Gastrocnemius medialis (tissue), 4 donors: ENCODE measurements at places on chromosomes 2 and 18. TPM values are rescaled to one million over a fixed set of nuclear protein-coding genes. Genes with fewer than 3 reads are reported as not detected.

- H3K27me3 ChIP-seq = no peaks in the 10 kb centered on the region
- H3K27ac ChIP-seq = peak overlapping the region; percentile 100
- no peak overlapping the region for H3K4me3 ChIP-seq
- DNase-seq = no peak
- H3K36me3 ChIP-seq = no peaks in the 10 kb centered on the region
Observed at GRCh38 chr2:64649013-64649484, 4.7 kb downstream of the SERTAD2 start.

GRCh38 chr2:62705859-62706720 lies 577 bp downstream of the EHBP1 start:
- H3K27ac ChIP-seq = peak overlapping the region; percentile 98
- H3K4me1 ChIP-seq = peaks cover 31% of the 10 kb centered on the region
- no peaks in the 10 kb centered on the region for H3K36me3 ChIP-seq

DNA sequence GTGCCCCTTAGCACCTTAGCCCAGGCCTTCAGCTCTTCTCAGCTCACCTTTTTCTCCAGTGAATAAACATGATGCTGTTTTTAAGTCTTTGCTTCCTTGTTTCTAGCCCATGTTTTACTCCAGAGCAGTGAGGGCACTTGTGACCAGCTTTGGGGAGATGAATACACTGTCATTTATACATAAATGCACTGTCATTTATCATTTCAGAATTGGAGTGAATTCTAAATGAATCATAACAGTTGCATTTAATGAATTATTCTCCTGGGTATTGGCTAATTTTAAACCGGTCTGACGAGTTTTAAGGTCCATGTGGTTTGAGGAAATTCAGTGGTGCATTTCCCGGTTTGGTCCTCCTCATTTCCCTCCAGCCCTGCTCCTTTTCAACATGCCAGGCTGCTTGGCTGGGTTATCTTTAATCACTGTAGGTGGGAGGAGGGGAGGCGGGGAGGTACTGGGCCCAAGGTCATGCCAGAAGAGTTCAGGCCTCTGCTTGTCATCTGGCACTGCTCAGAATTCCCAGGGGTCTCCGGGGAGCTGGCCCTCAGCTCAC lies 23.9 kb downstream of the PRKCE start:
- H3K27me3 ChIP-seq = no peaks in the 10 kb centered on the region
- no peak overlapping the region for H3K4me3 ChIP-seq
- H3K27ac ChIP-seq = no peak overlapping the region
- no peak for DNase-seq
- no peaks in the 10 kb centered on the region for H3K36me3 ChIP-seq
- peaks cover 28% of the 10 kb centered on the region for H3K4me1 ChIP-seq

DNA sequence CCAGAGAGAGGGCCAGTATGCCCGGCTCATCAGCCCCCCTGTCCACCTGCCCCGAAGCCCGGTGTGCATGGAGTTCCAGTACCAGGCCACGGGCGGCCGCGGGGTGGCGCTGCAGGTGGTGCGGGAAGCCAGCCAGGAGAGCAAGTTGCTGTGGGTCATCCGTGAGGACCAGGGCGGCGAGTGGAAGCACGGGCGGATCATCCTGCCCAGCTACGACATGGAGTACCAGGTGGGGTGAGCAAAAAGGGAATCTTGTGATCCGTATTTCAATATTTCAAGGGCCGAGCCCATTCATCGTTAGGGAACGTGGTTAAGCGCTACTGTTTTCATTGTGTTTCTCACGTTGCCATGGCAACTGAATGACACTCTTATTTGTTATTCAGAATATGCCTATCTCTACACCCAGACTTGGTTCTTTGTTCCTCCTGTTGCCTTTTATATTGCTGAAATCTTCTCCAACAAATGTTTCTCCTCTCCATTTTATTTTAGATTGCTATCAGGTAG lies 81.5 kb downstream of the NRP2 start:
- no peak overlapping the region for H3K4me3 ChIP-seq
- H3K27ac ChIP-seq = no peak overlapping the region
- peak; percentile 26 for DNase-seq
- peaks cover 11% of the 10 kb centered on the region for H3K27me3 ChIP-seq

DNA sequence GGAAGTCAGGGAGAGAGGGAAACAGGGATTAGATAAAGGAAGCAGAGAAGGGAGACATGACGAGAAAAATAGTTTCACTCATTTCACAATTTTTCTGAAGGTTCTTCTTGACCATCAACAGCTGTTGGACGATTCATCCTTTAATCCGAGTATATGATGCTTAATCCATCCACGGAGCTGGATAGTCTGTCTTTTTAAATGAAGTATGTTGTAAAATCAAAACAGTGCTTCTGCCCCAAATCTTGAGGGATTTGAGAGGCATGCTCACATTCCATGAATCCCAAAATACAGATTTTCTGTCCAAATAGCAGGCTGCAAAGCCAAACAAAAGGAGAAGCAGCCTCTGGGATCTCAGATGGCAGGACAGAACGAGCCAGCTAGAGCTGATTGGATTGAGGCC lies 47.5 kb downstream of the EPAS1 start:
- no peak for DNase-seq
- peaks cover 56% of the 10 kb centered on the region for H3K4me1 ChIP-seq
- H3K27me3 ChIP-seq = no peaks in the 10 kb centered on the region

GRCh38 chr2:142897807-142898206 lies 20.3 kb downstream of the KYNU start:
- no peak overlapping the region for H3K27ac ChIP-seq
- no peaks in the 10 kb centered on the region for H3K27me3 ChIP-seq
- DNase-seq = no peak

DNA sequence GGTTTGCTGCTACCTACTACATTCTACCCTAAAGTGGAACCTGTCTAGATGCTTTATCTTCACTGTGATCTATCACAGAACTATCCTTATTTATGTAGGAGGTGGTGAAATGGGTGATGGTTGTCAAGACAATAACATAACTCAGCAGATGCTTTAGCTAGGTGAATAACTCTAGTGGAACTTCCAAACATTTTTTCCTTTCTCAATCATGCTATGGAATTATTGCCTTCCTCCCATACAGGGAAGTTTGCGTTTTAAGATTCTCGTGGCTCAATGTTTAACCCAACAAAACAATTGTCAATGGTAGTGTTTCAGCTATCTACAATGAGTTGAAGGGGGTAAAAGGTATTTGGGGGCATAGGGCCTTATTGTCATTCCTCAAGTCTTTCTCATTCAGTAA lies 82.6 kb upstream of the GLI2 start:
- H3K27ac ChIP-seq = no peak overlapping the region
- DNase-seq = no peak
- H3K36me3 ChIP-seq = no peaks in the 10 kb centered on the region
- no peaks in the 10 kb centered on the region for H3K4me1 ChIP-seq
- no peak overlapping the region for H3K4me3 ChIP-seq

GRCh38 chr2:37376421-37377186 lies 32.2 kb downstream of the QPCT start:
- H3K27me3 ChIP-seq = no peaks in the 10 kb centered on the region
- peak overlapping the region; percentile 90 for H3K27ac ChIP-seq
- H3K4me3 ChIP-seq = no peak overlapping the region
- no peaks in the 10 kb centered on the region for H3K36me3 ChIP-seq

DNA sequence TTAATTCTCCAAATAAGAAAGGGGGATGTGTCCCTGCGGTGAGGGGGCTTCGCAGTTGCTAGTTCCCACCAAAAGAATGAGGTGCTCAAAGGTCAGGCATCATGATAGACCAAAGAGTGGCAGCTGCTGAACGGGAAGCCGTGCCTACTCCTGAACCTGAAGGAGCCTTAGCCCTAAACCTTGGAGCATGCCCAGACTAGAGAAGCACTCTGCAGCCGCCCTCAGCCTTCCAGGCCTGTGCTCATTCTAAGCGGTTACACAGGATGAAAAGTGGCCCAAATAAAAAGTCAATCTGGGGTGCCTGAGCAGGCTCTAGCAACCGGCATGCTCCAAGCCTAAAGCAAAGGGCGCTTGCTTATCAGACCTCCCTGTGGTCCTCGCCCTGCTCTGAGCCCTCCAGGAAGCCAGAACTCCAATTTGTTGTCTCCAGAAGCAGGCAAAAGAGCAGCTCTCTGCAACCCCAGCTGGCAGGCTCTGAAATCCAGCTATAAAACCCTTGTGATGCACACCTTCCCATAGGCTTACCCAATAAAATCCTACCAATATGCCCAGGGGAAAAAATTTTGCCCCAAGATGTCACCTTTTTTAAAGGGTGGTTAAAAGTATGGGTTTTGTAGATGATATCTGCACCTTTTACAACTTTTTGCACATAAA lies 17.5 kb downstream of the UXS1 start:
- H3K27ac ChIP-seq = no peak overlapping the region
- no peak for DNase-seq
- no peak overlapping the region for H3K4me3 ChIP-seq
- peaks cover 6% of the 10 kb centered on the region for H3K4me1 ChIP-seq
- no peaks in the 10 kb centered on the region for H3K27me3 ChIP-seq
- H3K36me3 ChIP-seq = no peaks in the 10 kb centered on the region

- no peak overlapping the region for H3K4me3 ChIP-seq
- H3K36me3 ChIP-seq = no peaks in the 10 kb centered on the region
- DNase-seq = no peak
- no peaks in the 10 kb centered on the region for H3K4me1 ChIP-seq
Observed at GRCh38 chr2:190486037-190486623, 48.4 kb downstream of the NEMP2 start.

DNA sequence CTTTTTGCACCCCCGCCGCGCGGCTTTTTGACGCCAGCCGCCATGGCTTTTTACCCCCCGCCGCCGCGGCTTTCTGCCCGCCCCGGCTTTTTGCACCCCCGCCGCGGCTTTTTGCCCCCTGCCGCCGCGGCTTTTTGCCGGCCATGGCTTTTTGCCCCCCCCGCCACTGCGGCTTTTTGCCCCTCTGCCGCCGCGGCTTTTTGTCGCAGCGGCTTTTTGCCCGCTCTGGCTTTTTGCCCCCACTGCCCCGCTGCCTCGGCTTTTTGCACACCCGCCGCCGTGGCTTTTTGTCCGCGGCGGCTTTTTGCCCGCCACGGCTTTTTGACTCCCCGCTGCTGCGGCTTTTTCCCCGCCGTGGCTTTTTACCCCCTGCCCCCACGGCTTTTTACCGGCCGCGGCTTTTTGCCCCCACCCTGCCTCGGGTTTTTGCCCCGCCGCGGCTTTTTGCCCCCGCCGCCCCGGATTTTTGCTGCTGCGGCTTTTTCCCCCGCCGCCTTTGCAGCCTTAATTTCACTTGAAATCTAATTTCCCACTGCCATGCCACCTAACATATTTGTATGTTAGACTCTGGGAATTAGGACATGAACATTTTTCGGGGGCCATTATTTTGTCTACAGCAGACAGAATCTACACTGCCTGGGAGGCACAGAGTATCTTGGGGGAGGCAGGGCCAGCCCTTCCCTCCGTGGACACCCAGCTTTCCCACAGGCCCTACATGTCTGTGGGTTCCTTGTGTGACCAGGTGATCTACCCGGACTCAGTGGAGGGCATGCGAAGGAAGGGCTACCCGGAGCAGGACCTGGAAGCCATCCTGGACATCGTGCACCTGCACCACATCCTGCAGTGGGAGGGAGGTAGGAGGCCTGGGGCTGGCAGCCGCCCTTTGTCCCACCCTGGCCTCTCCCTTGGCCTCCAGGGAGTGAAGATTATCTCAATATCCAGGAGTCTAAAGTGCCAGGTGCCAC lies 3031.0 kb upstream of the TEKT4 start:
- peak overlapping the region; percentile 42 for H3K4me3 ChIP-seq
- no peak for DNase-seq
- H3K27me3 ChIP-seq = peaks cover 21% of the 10 kb centered on the region
- no peak overlapping the region for H3K27ac ChIP-seq
- H3K36me3 ChIP-seq = no peaks in the 10 kb centered on the region

- no peaks in the 10 kb centered on the region for H3K36me3 ChIP-seq
- no peaks in the 10 kb centered on the region for H3K27me3 ChIP-seq
- no peaks in the 10 kb centered on the region for H3K4me1 ChIP-seq
- no peak overlapping the region for H3K4me3 ChIP-seq
- no peak overlapping the region for H3K27ac ChIP-seq
Observed at GRCh38 chr18:48036641-48037421, 106.4 kb upstream of the SMAD2 start.

DNA sequence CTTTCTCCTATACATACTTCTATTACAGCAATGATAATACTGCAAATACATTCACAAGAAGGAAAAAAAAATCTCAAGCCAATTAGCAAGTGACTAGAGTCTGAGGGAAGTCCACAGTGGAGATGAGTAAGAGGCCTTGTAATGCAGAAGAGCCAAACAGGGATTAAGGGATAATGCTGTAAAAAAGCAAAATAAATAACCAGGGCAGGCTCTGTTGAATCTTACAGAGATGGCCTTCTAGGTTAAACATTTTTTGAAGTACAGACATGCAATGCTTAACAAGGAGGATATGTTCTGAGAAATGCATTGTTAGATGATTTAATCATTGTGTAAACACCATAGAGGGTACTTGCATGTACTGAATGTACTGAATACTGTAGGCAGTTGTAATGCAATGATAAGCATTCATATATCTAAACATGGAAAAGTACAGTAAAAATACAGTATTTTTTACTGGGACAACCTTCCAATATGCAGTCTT lies 122.1 kb upstream of the RMDN2 start:
- H3K4me3 ChIP-seq = no peak overlapping the region
- no peaks in the 10 kb centered on the region for H3K4me1 ChIP-seq
- no peaks in the 10 kb centered on the region for H3K36me3 ChIP-seq
- no peaks in the 10 kb centered on the region for H3K27me3 ChIP-seq

- H3K27ac ChIP-seq = no peak overlapping the region
- no peaks in the 10 kb centered on the region for H3K4me1 ChIP-seq
- H3K36me3 ChIP-seq = no peaks in the 10 kb centered on the region
Observed at GRCh38 chr2:112728378-112729175, 7.8 kb downstream of the NT5DC4 start.

KCNG2 gene
- total RNA-seq = not detected

CAVIN2 gene
- total RNA-seq = 35.2 TPM

KRTCAP3 gene
- not detected for total RNA-seq

CCDC85A gene
- total RNA-seq = 8.2 TPM

ACKR3 gene
- total RNA-seq = 55.0 TPM

TUBA4B gene
- not detected for total RNA-seq

HMSD gene
- total RNA-seq = not detected

REG1A gene
- not detected for total RNA-seq

UGT1A5 gene
- not detected for total RNA-seq
